ENCODE measurements at places on chromosomes 6 and 20.
A peak's percentile ranks its signal among the peaks of the same experiment; 100 is the strongest.

- no peak for DNase-seq
Measured at GRCh38 chr6:160070427-160070826, 51.2 kb upstream of the SLC22A1 start.

DNA sequence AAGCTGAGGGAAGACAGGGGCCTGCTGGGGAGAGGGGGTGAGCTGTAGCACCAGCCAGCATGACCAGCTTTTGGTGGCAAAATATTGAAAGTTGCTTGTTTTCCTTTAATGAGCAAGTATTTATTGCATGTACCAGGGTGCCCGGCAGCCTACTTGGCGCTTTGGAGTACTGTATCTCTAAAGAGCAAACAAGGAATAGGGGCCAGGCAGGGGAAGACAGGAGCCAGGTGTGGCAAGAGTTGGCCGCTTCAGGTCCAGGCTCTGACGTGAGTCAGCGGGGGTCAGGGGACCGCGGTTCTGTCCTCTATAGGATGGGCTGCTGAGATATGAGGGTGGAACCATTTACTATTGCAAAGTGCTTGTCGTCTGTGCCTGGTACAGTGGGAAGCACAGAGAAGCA, 63.1 kb downstream of the PSMG4 start:
- no peak for DNase-seq

- DNase-seq, result no peak
Measured at GRCh38 chr6:24517659-24518543, 23.1 kb downstream of the ALDH5A1 start.

DNA sequence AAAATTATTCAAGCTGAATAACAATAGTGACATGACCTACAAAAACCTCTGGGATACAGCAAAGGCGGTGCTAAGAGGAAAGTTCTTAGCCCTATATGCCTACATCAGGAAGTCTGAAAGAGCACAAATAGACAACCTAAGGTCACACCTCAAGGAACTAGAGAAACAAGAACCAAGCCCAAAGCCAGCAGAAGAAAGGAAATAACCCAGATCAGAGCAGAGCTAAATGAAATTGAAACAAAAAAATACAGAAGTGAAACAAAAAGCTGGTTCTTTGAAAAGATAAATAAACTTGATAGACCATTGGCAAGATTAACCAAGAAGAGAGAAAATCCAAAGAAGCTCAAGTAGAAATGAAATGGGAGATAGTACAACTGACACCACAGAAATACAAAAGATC, 47.6 kb upstream of the NOTCH4 start:
- no peak for DNase-seq

- no peak for DNase-seq
Measured at GRCh38 chr6:25558155-25558817, 93.7 kb upstream of the SCGN start.

- DNase-seq, result no peak
Measured at GRCh38 chr6:90127595-90127994, 169.0 kb downstream of the BACH2 start.

GRCh38 chr6:33665957-33666356, 44.8 kb downstream of the ITPR3 start:
- no peak for DNase-seq

GRCh38 chr6:147869201-147869600, 360.7 kb downstream of the SAMD5 start:
- DNase-seq, result no peak

DNA sequence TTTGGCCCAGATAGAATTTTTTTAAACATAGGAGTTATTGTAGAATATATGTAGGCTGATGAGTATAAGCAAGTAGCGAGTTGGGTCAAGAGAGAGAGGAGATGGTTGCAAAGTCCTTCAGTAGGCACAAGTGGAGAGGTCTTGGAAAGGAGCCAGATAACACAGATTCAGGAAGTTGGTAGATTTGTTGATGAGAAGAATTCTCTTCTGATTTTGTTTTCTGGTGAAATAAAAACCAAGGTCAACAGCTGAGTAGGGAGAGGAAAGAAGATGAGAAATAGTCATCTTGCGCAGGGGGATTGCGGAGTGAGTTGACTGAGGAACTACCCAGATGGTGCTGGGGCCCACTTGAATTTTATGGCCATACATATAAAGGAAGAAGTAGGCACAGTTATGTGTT, 17.4 kb upstream of the CD83 start:
- DNase-seq, result no peak

DNA sequence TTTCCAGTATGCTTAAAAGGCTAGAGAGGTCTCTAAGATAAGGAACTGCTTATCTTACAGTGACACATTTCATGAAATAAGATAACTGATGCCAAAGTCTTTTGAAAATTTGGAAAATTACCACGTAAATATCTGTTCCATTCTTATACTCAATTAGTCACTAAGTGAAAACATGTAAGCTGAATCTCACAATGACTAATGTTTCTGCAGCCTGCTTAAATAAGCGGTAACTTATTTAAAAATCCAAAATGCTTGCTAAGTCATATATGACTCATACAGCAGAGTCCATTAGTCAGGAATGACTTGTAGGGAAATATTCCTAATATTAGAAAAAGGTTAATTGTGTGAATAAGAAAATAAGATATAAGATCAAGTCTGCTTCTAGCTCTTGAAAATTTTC, 27.8 kb upstream of the LGSN start:
- no peak for DNase-seq

- no peak for DNase-seq
Measured at GRCh38 chr20:59013959-59014608, 5.1 kb upstream of the TUBB1 start.

DNA sequence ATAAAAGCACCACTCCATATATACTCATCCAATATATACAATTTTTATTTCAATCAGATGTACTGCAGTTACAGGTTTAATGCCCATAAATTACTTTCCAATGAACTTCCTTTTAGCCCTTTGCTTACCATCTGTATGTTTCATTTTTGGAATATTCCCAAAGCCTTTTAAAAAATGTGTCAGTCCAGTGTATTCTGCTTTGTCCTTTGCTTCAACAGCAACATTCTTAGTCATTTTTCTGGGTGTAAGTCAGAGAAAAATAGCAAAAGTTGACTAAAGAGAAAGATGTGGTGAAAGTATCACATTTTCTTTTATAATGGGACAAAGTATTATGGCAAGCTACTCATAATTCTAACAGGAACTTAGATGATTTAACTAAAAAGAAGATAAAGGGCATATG, 15.2 kb downstream of the DSE start:
- DNase-seq, result no peak

GRCh38 chr6:154268486-154268885, 88.1 kb downstream of the IPCEF1 start:
- no peak for DNase-seq

DNA sequence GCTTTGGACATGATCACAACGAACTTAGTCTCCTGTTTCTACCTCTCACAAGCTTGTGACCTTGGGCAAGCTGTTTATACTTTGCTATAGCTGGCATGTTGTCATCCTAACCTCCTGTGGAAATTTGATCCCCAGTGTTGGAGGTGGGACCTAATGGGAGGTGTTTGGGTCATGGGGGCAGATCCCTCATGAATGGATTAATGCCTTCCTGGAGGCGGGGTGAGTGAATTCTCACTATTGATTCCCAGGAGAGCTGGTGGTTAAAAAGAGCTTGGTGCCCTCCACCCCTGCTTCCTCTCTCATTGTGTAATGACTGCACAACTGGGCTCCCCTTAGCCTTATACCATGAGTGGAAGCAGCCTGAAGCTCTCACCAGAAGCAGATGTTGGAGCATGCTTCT, 228.9 kb downstream of the HIVEP2 start:
- no peak for DNase-seq

- no peak for DNase-seq
Measured at GRCh38 chr6:13474360-13474759, 13.0 kb downstream of the GFOD1 start.

- no peak for DNase-seq
Measured at GRCh38 chr6:53984163-53984562, 127.1 kb upstream of the MLIP start.

DNA sequence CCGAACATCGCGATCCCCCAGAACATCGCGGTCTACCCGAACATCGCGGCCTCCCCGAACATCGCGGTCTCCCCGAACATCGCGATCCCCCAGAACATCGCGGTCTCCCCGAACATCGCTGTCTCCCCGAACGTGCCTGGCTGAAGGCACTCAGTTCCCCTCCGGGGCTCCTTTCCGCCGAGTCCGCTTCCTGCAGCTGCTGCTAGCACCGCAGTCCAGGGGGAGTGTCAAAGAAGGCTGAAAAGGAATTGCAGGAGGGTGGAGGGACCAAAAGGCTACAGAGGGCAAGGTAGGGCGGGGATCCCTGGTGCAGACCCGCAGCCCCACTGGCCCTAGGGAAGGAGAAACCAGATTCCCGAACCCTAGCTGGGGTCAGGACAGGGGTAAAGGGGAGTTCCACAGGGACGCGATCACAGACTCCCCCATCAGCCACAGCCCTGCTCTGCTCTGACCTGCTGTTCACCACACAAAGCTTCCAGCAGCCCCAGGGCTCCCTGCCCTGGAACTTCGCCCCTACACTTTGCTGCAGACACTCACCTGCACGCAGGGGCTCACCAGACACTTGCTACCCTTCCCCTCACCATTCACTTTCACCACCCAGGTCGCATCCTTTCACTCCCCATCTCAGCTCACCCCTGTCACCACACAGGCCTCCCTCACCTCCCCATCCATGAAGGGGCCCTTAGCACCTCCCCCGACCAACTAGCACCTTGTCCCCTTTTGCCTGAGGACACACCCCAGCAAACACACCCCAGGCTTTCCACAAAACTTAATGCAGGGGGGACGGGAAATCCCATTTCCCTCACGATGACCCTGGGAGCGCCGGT, 1.7 kb downstream of the ULBP1 start:
- DNase-seq, result no peak

DNA sequence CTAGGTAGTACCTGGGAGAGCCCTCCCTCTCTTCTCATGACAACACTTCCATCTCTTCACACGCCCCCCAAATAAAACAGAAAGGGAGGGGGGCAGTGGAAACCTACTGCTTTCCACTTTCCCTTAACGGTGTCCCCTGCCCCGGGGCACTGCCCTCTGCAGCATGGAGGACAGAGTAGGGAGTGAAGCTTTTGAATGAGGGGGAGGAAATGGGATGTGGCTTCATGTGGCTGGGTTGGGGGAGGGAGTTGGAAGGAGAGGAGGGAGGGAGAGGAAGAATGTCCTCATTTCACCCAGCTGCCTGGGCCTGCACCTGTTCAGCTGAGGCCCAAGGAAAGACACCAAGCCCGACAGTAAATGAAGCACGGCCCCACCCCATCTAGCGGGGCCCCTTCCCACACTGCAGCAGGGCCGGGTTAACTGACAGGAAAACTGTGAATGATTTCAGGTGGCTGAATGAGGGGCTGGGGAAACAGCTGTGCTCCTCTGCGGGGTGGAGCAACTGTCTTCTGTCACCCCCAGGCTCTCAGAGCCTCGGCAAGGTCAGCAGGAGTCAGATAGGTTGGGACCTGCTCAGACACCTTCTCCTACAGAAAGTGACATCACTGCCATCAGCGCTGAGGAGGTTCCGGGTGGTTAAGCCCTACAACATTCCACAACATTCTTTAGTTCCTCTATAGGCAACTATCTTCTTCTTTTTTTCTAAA, 40.0 kb upstream of the TAF8 start:
- no peak for DNase-seq

DNA sequence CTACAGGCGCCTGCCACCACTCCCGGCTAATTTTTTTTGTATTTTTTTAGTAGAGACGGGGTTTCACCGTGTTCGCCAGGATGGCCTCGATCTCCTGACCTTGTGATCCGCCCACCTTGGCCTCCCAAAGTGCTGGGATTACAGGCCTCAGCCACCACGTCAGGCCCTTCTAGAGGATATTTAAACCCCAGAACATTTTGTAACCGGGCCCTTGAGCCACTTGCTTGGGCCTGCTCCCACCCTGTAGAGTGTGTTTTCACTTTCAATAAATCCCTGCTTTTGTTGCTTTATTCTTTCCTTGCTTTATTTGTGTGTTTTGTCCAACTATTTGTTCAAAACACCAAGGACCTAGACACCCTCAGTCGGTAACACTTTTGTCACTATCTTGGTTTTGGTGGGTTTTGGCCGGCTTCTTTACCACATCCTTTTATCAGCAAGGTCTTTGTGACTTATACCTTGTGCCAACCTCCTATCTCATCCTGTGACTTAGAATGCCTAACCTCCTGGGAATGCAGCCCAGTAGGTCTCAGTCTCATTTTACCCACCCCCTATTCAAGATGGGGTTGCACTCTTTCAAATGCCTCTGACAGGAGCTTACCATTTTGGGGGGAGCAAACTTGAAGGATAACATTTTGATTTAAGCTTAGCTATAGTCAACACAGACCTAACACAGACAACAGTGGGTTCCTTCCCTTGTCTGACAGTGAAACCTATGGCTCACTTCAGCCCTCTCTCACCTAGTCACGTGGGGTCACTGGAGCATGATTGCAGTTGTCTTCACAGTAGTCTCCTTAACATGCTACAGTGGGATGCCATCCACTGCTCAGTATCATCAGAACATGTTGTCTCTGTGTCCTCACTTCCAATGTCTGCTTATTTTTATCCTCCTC, 27.9 kb upstream of the KIF6 start:
- DNase-seq, result no peak

- DNase-seq, result peak; percentile 63
Measured at GRCh38 chr6:136607932-136608772, 57.9 kb upstream of the MAP7 start.

GRCh38 chr6:144156338-144156737, 6.0 kb downstream of the STX11 start:
- no peak for DNase-seq

DNA sequence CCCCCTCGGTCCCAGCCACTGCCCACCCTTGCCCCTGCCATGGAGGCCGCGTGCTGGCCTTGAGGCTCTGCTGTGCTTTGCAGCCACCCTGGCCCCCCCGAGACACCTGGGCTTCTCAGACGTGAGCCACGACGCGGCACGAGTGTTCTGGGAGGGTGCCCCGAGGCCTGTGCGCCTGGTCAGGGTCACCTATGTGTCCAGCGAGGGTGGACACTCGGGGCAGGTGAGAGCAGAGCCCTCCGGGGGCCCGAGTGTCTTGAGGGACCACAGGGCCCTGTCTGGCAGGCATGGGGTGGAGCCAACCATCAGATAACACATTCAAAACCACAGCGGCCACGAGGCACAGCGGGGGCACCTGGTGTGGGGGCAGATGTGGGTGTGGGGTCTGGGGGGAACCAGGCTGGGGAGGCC, 18.9 kb downstream of the COL20A1 start:
- no peak for DNase-seq

- no peak for DNase-seq
Measured at GRCh38 chr20:5216663-5217062, 89.9 kb downstream of the CDS2 start.

- DNase-seq, result no peak
Measured at GRCh38 chr6:113055061-113055460, 707.9 kb downstream of the RFPL4B start.

DNA sequence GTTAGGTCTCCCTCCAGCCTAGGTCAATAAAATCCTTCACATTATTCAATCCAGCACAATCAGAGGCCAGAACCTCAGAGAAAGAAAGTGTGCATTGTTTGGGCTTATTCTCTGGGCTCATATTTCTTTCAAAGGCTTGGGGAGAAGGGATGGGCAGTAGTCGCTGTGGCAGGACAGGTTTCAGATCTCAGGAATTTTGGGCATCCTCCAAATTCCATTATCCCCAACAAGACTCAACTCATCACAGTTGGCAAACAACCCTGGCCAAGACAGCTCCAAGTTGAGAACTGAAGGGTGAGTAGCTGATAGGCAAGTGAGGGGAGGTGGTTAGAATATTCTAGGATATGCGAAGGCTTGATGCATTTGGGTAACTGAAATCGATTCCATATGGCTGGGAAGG, 27.2 kb upstream of the CHD6 start:
- DNase-seq, result no peak
